Neural crest cell (in vitro differentiated cells): ENCODE measurements at places on chromosomes 5 and 9.

GRCh38 chr9:36151316-36152210, 15.0 kb downstream of the GLIPR2 start:
- no peak for DNase-seq

DNA sequence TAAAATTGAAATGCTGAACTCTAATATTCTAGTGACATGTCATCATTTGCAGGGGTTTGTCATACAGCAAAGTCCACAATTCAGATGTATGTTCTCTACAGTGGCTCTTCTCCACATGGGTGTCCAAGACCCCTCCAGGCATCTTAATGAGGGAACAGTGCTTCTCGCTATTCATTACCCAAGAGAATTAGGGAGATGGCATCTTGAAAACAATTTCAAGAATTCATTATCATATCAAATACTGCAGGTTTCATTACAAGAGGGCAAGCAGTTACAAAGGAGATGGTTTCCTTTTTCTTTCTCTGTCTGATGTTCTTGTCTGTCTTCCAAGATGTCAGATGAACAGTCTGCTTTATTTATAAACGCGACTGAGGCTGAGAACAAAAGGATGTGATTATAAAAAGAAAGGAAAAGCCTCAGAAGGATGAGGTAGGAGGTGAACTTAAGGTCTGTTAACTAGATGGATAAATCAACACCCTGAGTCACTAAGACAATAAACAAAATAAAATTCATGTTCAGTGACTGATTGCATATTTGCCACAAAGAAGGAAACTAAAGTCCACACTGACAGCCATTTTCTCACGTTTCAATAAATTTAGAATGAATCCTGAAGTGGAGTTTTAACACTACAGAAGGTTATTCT, 326.7 kb upstream of the EFNA5 start:
- no peak for DNase-seq

- no peak for DNase-seq
Observed at GRCh38 chr5:74030821-74031220, 404.8 kb downstream of the ARHGEF28 start.

DNA sequence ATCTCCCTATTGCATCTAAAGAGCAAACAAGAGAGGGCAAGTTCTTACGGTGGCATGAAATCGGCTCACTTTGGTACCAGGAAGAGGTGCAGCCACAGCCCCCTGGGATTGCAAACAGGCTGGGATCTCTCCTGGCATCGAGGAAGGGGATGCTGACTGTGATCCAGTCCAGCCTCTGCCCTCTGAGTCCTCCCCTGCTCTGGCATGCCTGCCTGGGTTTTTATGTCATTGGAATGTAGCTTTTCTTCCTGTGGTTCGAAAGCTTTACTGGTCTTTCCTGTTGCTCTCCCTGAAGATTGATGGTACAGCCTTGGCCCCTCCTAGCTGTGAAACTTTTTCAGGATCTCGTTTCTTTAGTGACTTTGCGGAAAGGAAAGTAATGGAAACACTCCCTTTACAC, 6.6 kb downstream of the SLC46A2 start:
- no peak for DNase-seq

DNA sequence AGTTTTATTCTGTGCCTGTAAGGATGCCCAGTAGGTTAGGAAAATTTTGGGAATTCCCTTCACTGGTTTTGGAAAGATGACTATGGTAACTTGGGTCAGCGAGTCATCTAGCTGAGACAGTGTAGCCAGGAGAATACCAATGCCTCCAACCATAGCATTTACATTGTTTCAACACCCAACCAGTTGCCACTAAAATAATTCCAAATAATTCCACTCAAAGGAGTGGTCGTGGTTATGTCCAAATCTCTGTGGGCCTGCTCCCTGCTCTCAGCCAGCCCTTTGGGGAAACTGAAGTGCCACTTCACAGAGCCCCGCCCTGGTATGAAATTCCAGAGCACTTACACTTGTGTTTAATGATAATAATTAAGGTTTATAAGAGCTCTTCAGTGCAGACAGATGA, 310.5 kb downstream of the PLK2 start:
- DNase-seq: no peak

- no peak for DNase-seq
Observed at GRCh38 chr5:77957-78804, 13.8 kb upstream of the PLEKHG4B start.

GRCh38 chr9:96381125-96381524, 2.4 kb downstream of the SLC35D2 start:
- DNase-seq: no peak

DNA sequence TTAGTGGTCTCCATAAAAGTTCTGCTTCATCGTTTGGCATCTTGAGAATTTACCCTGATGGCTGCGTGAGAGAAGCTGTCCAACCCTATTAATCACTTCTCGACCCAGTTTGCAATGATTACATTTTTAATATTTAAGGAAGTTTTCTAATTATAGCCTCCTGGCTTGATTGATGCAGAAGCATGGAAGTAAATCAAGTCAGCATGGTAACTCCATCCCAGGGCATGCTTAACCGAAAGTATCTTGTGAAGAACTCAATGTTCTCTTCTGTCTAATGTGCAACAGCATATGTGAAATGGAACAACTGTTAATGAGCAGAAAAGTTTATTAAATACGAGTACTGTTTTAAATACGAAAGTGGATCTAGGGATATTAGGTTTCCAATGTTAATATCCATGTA, 278.9 kb upstream of the CD180 start:
- DNase-seq: no peak

- DNase-seq: no peak
Observed at GRCh38 chr9:114250235-114250568, 72.7 kb upstream of the ORM1 start.

- DNase-seq: peak; percentile 54
Observed at GRCh38 chr9:136762915-136763648, 1.2 kb downstream of the LCN15 start.
